ENCODE measurements at places on chromosomes 11 and 22. TPM values are rescaled to one million over a fixed set of nuclear protein-coding genes. Genes with fewer than 3 reads are reported as not detected.

Gene OR5D14
- total RNA-seq, result not detected

Gene SERPING1
- total RNA-seq, result 31.2 TPM

Gene HEPN1
- not detected for total RNA-seq

Gene TMEM45B
- total RNA-seq, result not detected

Gene PANX3
- not detected for total RNA-seq

Gene DAGLA
- total RNA-seq, result 4.5 TPM

Gene CYTH4
- 9.8 TPM for total RNA-seq

Gene SYT7
- 27.4 TPM for total RNA-seq

Gene NRXN2
- 83.9 TPM for total RNA-seq

Gene ELF5
- 1.4 TPM for total RNA-seq

Gene LSP1
- total RNA-seq, result 29.1 TPM

Gene SCUBE2
- total RNA-seq, result 13.2 TPM

Gene ZDHHC13
- total RNA-seq, result 31.4 TPM

Gene THY1
- total RNA-seq, result 37.3 TPM

Gene CHST1
- 5.6 TPM for total RNA-seq

Gene BTBD18
- total RNA-seq, result not detected

Gene CNGA4
- total RNA-seq, result 0.27 TPM

Gene PYGM
- 24.2 TPM for total RNA-seq

Gene DERL3
- total RNA-seq, result 1.2 TPM

Gene B4GALNT4
- total RNA-seq, result 71.6 TPM

Gene OSBPL5
- 30.2 TPM for total RNA-seq

Gene CTSD
- total RNA-seq, result 167 TPM

Gene C22orf15
- total RNA-seq, result 0.88 TPM

Gene MPEG1
- total RNA-seq, result 9.2 TPM

Gene SMC1B
- total RNA-seq, result 0.11 TPM

Gene PTH
- not detected for total RNA-seq

Gene MMP11
- total RNA-seq, result 13.6 TPM

Gene DENND6B
- 16.9 TPM for total RNA-seq

Gene HMOX1
- 10.9 TPM for total RNA-seq

Gene GGTLC3
- not detected for total RNA-seq

Gene F2
- total RNA-seq, result not detected

Gene CDC42EP2
- total RNA-seq, result 12.8 TPM

Gene OR52A1
- total RNA-seq, result not detected

Gene CRKL
- 79.8 TPM for total RNA-seq

Gene MRPL49
- 62.3 TPM for total RNA-seq

Gene IFT27
- total RNA-seq, result 23.5 TPM

Gene PKDREJ
- 0.05 TPM for total RNA-seq

Gene DGAT2
- total RNA-seq, result 5.2 TPM

Gene MRGPRX3
- not detected for total RNA-seq

Gene RCOR2
- total RNA-seq, result 28.1 TPM

Gene KRTAP5-2
- total RNA-seq, result not detected

Gene GTSE1
- 5.7 TPM for total RNA-seq

Gene LYVE1
- total RNA-seq, result 17.8 TPM

Gene PRR33
- total RNA-seq, result 0.16 TPM

Gene OR52I2
- not detected for total RNA-seq
